Vagina (tissue), 2 donors: ENCODE measurements at places on chromosomes 3 and 15.

GRCh38 chr15:97972366-97972765, 11.9 kb downstream of the ARRDC4 start:
- peaks cover 8% of the 10 kb centered on the region for H3K4me1 ChIP-seq
- no peaks in the 10 kb centered on the region for H3K27me3 ChIP-seq
- DNase-seq, result no peak

- H3K36me3 ChIP-seq, result no peaks in the 10 kb centered on the region
- no peak for DNase-seq
- no peaks in the 10 kb centered on the region for H3K4me1 ChIP-seq
- H3K4me3 ChIP-seq, result no peak overlapping the region
- H3K27me3 ChIP-seq, result no peaks in the 10 kb centered on the region
Observed at GRCh38 chr3:124633524-124633923, 96.7 kb upstream of the UMPS start.

- H3K36me3 ChIP-seq, result no peaks in the 10 kb centered on the region
- H3K27ac ChIP-seq, result no peak overlapping the region
- DNase-seq, result no peak
- no peaks in the 10 kb centered on the region for H3K27me3 ChIP-seq
- H3K4me1 ChIP-seq, result no peaks in the 10 kb centered on the region
Observed at GRCh38 chr3:144384241-144384979, 412.8 kb downstream of the DIPK2A start.

GRCh38 chr3:135452881-135453280, 512.6 kb upstream of the PPP2R3A start:
- H3K27ac ChIP-seq, result no peak overlapping the region
- H3K27me3 ChIP-seq, result no peaks in the 10 kb centered on the region
- no peaks in the 10 kb centered on the region for H3K36me3 ChIP-seq
- H3K4me3 ChIP-seq, result no peak overlapping the region
- H3K4me1 ChIP-seq, result no peaks in the 10 kb centered on the region
- DNase-seq, result no peak

GRCh38 chr15:62883938-62884479, 158.5 kb upstream of the TPM1 start:
- no peaks in the 10 kb centered on the region for H3K36me3 ChIP-seq
- H3K4me3 ChIP-seq, result no peak overlapping the region
- H3K4me1 ChIP-seq, result peaks cover 9% of the 10 kb centered on the region

DNA sequence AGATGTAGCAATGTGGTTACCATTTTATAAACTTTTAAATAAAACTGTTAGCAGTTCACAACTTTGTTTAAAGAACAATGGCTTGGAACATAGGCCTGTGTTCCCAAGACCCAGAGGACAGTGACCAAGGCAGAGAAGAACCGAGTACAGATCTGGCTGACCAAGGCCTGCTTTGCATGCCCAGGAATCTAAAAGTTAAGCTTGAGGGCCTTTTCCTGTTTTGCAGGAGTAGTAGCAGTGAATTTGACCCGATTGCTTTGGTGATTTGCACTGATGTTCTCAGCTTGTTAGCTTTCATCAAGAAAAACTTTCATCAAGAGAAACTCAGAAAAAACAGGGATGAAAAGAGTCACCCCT, 9.9 kb downstream of the FILIP1L start:
- peaks cover 57% of the 10 kb centered on the region for H3K4me1 ChIP-seq
- H3K4me3 ChIP-seq, result no peak overlapping the region
- DNase-seq, result no peak
- no peaks in the 10 kb centered on the region for H3K36me3 ChIP-seq

GRCh38 chr15:100247228-100248225, 94.2 kb downstream of the ADAMTS17 start:
- no peak overlapping the region for H3K27ac ChIP-seq
- H3K4me3 ChIP-seq, result no peak overlapping the region
- H3K4me1 ChIP-seq, result peaks cover 5% of the 10 kb centered on the region
- H3K27me3 ChIP-seq, result no peaks in the 10 kb centered on the region
- DNase-seq, result no peak

- H3K4me1 ChIP-seq, result no peaks in the 10 kb centered on the region
- no peak for DNase-seq
- H3K36me3 ChIP-seq, result no peaks in the 10 kb centered on the region
- H3K27ac ChIP-seq, result no peak overlapping the region
Observed at GRCh38 chr3:121483290-121483689, 62.5 kb downstream of the POLQ start.

DNA sequence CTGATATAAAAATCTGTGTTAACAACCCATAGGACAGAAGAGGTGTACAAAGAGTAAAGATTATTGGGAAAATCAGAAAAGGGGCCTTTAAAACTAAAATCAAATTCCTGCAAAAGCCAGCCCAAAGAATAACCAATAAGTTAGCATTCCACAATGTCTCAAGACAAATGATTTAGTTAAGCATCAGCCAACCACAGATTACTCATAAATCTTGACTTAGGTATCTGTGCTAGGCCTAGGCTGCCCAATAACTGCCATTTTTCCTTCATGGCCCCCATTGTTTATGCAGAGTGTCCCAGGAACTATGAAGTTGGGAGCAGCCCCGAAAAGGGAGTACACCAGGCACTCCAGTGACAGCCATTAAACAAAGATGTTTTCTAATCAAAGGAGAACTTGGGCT, 7.4 kb downstream of the TRANK1 start:
- H3K4me3 ChIP-seq, result no peak overlapping the region
- no peaks in the 10 kb centered on the region for H3K36me3 ChIP-seq
- no peak for DNase-seq
- no peaks in the 10 kb centered on the region for H3K27me3 ChIP-seq
- H3K27ac ChIP-seq, result no peak overlapping the region
- peaks cover 17% of the 10 kb centered on the region for H3K4me1 ChIP-seq

- H3K27ac ChIP-seq, result peak within 1 kb of the TSS; percentile 25
- peaks cover 4% of the 10 kb centered on the region for H3K4me1 ChIP-seq
- H3K4me3 ChIP-seq, result peak within 1 kb of the TSS; percentile 60
- H3K36me3 ChIP-seq, result no peaks in the 10 kb centered on the region
- H3K27me3 ChIP-seq, result no peaks in the 10 kb centered on the region
- no peak for DNase-seq
Observed at GRCh38 chr3:38649500-38650247, at the start of gene SCN5A. SCN5A (minus strand) TSS chr3:38649687; CDS start chr3:38633307, 16,380 bp downstream.

DNA sequence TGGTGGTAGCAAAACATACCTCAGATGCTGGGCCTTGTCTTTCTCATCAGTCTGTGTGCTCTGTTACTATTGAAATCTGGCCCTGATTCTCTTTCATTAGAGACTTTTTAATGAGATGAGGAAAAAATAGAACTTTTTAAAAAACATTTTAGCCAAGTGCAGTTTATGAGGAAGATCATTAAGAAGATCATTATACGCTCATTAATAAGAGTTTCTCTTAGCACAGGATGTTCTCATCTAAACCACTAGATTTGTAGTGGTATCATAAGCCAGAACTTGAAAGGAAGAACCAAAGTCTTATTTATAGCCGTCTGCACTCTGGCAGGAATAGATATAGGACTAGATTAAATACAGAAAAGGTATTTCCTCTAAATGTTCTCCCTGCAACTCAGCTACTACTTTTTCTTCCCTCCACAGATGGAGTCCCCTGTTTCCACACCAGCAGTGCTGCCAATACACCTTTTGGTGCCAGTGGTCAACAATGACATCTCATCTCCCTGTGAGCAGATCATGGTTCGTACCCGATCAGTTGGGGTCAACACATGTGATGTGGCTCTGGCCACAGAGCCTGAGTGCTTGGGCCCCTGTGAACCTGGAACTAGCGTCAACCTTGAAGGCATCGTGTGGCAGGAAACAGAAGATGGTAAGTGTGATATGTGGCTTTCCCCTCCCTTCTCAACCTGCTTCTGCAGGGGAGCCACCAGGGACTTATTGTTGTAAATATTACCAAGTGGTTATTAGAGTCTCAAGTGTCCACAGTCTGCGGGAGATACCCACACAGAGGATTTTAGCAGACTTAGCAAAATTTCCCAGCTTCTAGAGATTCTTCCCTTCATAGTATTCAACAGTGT, 152.8 kb downstream of the RBPMS2 start:
- H3K4me1 ChIP-seq, result peaks cover 58% of the 10 kb centered on the region
- H3K27me3 ChIP-seq, result no peaks in the 10 kb centered on the region
- no peak for DNase-seq
- no peaks in the 10 kb centered on the region for H3K36me3 ChIP-seq
